ENCODE measurements at places on chromosomes 5 and 9.

DNA sequence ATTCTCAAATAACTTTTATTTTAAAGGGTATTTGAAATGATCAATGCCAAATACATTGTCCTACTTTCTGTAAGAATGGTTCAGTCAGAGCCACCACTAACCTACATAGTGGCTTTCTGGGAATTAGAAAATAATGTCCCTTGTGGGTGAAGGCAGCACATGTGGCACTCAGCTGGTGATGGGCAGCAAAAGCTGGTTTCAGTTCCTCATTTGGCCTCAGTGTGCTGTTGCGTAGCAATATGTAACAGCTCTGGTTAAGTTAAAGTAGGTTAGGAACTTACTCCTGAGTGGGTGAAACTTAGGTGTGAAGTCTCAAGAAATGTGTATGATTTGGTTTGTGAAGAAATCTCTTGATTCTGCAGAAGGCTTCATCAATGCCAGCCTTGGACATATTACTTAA, 99.6 kb upstream of the SPEF2 start:
- DNase-seq: no peak

DNA sequence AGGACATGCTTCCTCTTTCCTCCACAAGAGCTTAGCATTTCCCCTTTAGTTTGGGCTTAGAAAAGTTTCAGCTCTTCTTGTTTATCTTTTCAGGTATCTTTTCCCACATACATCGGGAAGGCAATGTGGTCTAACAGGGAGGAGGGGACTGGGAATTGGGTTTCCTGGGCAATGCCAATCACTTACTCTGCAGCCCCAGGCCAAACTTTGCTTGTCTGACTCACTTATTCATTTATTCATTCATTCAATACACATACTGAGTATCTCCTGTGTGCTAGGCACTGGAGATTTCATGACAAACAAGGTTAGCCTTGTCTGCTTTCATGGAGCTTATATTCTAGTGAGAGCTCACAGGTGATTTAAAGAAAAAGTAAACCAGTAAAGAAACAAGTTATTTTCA, 10.7 kb upstream of the POU4F3 start:
- no peak for DNase-seq

DNA sequence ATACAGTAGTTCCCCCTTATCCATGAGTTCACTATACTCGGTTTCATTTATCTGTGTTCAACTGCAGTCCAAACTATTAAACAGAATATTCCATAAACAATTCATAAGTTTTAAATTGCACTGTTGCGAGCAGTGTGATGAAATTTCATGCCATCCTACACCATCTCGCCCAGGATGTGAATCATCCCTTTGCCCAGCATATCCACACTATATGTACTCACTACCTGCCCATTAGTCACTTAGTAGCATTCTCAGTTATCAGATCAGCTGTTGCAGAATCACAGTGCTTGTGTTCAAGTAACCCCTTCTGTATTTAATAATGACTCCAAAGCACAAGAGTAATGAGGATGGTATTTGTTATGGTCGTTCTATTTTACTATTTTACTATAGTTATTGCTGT, 51.5 kb downstream of the SHOC1 start:
- no peak for DNase-seq

DNA sequence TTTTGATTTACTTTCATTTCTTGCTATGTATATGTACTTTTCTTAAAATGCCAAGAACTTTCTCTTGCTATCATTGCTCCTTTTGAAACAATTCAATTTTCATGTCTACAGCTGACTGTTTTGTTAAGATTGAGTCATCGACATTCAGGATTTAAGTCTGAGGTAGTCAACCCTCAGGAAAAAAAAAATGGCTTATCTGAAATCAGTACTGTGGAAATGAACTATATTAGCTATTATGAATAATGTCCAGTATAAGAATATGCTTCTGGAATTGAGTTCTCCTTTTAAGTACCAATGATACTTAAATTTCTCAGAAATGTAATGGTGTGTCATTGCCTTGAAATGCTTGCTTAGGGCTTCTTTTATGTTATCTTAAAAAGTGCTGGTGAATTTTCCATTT, 37.9 kb downstream of the TNFAIP8 start:
- no peak for DNase-seq

GRCh38 chr5:173191561-173191960, 43.4 kb downstream of the NKX2-5 start:
- peak; percentile 41 for DNase-seq

Measured in DMS79 treated with DMSO at 0.1 percent for 48 hours (cell line).